ENCODE measurements at places on chromosomes 5 and 9.

- no peak for DNase-seq
These were observed 1.5 kb upstream of the RETREG1 start for GRCh38 chr5:16618138-16618897.

DNA sequence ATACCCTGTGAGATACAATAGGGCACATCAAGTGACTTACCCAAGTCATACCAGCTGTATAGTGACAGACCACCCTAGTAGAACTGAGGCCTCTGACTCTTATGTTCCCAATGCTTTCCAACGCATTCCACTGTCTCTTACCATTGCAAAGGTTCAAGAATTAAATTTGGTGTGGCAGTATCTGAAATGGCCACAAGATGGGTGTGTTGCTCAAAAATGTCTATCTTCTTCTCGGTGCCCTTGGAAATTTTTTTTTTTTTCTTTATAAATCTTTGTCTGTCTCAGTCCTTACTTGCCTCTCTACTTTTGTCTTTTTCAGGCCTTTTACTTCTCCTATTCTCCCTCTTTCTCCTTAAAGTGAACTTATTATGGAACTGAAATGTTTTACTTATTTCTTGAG is 48.4 kb downstream of the GPR21 start:
- no peak for DNase-seq

- DNase-seq, result no peak
These were observed 281.8 kb downstream of the AOPEP start for GRCh38 chr9:95008151-95008771.

DNA sequence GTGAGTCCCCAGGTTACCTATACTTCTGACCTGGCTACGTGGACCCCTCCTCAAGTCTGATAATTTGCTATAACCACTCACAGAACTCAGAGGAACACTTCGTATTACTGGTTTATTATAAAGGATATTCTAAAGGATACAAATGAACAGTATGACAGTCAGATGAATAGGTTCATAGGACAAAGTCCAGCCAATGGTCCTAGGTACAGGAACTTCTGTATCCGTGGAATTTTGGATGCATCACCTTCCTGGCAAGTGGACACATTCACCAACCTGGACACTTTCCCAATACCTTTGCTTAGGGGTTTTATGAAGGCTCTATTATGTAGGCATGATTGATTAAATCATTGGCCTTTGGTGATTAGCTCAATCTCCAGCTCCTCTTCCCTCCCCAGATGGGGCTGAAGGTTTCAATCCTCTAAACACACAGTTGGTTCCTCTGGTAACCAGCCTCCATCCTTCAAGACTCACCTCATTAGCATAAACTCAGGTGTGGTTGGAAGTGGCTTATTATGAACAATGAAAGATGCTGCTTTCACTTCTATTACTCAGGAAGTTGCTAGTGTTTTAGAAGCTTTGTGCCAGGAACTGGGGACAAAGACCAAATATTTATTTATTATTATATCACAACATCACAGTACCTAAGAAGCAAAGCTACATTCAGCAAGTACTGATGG is 149.6 kb upstream of the ELL2 start:
- DNase-seq, result no peak

DNA sequence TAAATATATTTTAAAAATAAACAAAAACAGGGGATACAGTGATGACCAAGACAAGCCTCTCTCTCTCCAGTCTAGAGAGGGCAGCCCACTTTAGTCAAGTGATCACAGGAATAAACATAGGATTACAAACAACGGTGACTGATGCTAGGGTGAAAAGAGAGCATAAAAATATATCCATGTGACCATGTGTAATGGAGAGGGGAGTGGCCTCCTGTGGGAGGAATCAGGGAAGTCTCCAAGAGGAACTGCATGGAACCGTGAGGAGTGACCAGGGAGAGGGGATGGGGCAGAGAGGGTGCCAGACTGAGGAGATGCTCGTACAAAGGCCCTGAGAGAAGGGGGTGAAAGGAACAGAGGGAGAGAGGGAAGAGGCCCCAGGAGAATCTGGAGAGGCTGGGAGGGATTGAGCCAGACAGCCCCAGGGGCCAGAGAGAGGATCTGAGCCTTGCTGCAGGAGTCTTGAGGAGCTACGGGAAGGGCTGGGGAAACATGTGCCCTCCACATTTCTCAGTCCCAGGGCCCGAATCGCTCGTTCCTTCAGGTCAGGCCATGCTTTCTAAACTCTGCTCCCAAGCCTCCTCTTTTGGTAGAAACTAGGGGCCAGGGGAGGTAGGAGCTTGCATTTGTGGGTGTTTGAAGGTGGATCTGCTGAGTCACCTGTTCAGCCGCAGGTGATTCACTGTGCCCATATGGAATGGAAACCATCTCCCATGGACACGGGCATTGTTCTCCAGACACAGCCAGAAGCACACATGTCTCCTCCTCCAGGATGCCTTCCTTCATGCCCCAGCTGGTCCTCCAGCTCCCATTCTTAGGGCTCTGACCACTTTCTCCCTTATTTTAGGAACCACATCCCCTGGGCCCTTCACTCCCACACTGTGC is 63.8 kb downstream of the PAX5 start:
- DNase-seq, result no peak
